ENCODE measurements at places on chromosomes 6 and 20.

DNA sequence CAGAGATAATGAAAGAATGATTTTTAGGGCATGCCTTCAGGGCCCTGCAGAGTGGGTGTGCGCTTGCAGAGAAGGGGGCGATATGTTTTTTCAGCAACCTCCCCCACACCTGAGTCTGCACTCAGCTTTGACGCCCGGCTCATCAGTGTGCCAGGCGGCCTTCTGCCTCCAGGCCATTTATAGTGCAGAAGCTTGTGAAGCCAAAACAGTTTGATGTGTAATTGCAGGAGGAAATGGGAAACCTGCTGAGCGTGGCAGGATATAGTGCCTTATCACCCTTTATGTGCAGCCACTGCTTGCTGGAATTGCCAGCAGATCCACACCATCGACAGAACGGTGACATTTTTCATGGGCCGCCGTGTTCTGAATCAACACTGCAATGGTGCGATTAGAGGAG lies 178.2 kb downstream of the CDH4 start:
- no peak overlapping the region for H3K4me3 ChIP-seq
- no peaks in the 10 kb centered on the region for H3K27me3 ChIP-seq
- no peaks in the 10 kb centered on the region for H3K36me3 ChIP-seq
- H3K4me1 ChIP-seq, result no peaks in the 10 kb centered on the region
- DNase-seq, result no peak
- H3K27ac ChIP-seq, result no peak overlapping the region

DNA sequence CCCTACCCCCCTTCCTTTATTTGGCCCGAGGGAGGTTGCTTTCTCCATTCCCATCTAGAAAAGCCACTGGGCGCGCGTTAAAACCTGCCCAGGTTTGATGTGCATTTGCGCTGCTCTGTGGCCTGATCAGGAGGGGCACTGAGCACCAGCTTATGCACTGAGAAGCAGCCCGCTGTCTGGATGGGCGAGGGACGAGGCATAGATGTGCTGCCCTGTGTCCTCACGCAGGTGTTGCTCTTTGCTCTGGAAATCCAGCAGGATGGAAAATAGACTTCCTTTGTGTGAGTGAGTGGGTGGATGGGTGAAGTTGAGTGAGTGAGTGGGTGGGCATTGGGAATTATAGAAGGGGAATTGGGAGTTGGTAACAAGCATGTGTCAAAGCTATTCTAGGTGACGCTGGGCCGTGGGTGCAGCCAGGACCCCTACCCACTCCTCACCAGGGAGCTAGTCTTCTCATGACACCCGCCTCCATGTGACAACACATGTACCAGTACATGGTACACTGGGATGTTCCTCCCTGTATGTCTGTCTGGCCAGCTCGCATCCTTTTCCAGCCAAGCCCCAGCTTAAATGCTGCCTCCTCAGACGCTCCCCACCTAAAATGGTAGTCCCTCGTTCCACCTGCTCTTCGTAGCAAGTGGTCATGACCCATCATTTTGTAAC lies 162.6 kb downstream of the DTNBP1 start:
- no peak overlapping the region for H3K27ac ChIP-seq
- no peak for DNase-seq
- H3K4me3 ChIP-seq, result no peak overlapping the region
- H3K27me3 ChIP-seq, result no peaks in the 10 kb centered on the region
- no peaks in the 10 kb centered on the region for H3K4me1 ChIP-seq

GRCh38 chr6:87791485-87791884 lies 89.5 kb upstream of the AKIRIN2 start:
- no peak for DNase-seq
- no peaks in the 10 kb centered on the region for H3K36me3 ChIP-seq
- H3K27me3 ChIP-seq, result peaks cover 6% of the 10 kb centered on the region
- H3K4me3 ChIP-seq, result no peak overlapping the region
- no peaks in the 10 kb centered on the region for H3K4me1 ChIP-seq
- H3K27ac ChIP-seq, result no peak overlapping the region

DNA sequence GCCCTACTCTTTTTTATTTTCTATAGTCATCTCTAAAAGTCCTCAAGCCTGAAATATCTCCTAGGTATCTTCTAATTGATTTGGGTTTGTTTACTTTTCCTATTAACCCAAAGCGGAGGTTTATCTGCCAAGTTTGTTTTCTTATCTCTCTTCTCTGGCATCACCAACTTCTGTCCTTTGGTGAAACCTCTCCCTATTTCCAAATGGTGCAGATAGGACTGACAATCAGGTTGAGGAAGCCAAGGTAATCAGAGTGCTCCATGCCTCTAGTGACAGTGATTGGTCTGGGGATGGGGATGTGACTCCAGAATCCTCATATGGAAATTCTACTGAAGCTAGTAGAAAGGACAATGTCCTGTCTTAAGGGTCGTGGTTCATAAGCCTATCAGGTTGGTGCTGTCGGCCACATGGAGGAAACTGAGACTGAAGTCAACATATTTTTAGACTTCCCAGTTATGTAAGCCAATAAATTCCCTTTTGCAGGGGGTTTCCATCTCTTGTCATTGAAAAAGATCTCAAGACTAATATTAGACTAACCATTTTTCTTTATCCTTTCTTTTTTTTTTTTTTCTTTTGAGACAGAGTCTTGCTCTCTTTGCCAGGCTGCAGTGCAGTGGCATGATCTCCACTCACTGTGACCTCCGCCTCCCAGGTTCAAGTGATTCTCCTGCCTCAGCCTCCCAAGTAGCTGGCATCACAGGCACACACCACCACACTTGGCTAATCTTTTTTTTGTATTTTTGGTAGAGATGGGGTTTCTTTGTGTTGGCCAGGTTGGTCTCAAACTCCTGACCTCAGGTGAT lies 28.0 kb downstream of the KIF6 start:
- no peak overlapping the region for H3K27ac ChIP-seq
- H3K27me3 ChIP-seq, result no peaks in the 10 kb centered on the region
- no peaks in the 10 kb centered on the region for H3K36me3 ChIP-seq
- no peak for DNase-seq
- no peaks in the 10 kb centered on the region for H3K4me1 ChIP-seq
- H3K4me3 ChIP-seq, result no peak overlapping the region

DNA sequence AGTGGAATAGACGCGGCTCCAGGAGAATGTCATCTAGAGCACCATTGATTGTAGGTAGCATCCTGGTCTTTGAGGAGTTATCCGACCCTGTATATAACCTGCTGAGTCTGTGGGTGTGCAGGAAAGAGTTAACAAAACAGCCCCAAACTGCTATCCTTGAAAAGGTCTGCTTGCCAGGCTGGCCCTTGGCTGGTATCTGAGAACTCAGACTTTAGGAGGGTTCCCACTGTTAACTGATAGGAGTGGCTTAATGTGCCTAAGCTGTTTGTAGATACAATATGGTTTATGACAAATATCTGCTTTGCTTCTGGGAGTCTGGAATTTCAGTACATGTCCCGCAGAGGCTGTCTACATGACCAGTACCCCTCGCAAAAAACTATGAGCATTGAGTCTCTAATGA lies 27.6 kb upstream of the MCUR1 start:
- no peak for DNase-seq
- H3K4me1 ChIP-seq, result no peaks in the 10 kb centered on the region
- no peak overlapping the region for H3K27ac ChIP-seq
- H3K4me3 ChIP-seq, result no peak overlapping the region
- no peaks in the 10 kb centered on the region for H3K36me3 ChIP-seq
- H3K27me3 ChIP-seq, result no peaks in the 10 kb centered on the region

- no peak for DNase-seq
- no peaks in the 10 kb centered on the region for H3K27me3 ChIP-seq
- no peak overlapping the region for H3K4me3 ChIP-seq
- H3K4me1 ChIP-seq, result no peaks in the 10 kb centered on the region
Observed at GRCh38 chr6:83153883-83154521, 39.1 kb downstream of the PGM3 start.

GRCh38 chr6:79778816-79779215 lies 147.7 kb downstream of the SH3BGRL2 start:
- H3K27ac ChIP-seq, result no peak overlapping the region
- peaks cover 13% of the 10 kb centered on the region for H3K27me3 ChIP-seq
- peaks cover 8% of the 10 kb centered on the region for H3K4me1 ChIP-seq
- no peak for DNase-seq
- no peak overlapping the region for H3K4me3 ChIP-seq

- no peaks in the 10 kb centered on the region for H3K27me3 ChIP-seq
- H3K27ac ChIP-seq, result peak overlapping the region; percentile 67
- H3K4me3 ChIP-seq, result no peak overlapping the region
- peaks cover 40% of the 10 kb centered on the region for H3K4me1 ChIP-seq
- peak; percentile 47 for DNase-seq
Observed at GRCh38 chr6:41441598-41442351, 104.4 kb upstream of the FOXP4 start.

- no peak overlapping the region for H3K4me3 ChIP-seq
- H3K27ac ChIP-seq, result peak overlapping the region; percentile 39
- no peaks in the 10 kb centered on the region for H3K36me3 ChIP-seq
- DNase-seq, result peak; percentile 44
- no peaks in the 10 kb centered on the region for H3K27me3 ChIP-seq
Observed at GRCh38 chr6:154267508-154268106, 89.0 kb downstream of the IPCEF1 start.

DNA sequence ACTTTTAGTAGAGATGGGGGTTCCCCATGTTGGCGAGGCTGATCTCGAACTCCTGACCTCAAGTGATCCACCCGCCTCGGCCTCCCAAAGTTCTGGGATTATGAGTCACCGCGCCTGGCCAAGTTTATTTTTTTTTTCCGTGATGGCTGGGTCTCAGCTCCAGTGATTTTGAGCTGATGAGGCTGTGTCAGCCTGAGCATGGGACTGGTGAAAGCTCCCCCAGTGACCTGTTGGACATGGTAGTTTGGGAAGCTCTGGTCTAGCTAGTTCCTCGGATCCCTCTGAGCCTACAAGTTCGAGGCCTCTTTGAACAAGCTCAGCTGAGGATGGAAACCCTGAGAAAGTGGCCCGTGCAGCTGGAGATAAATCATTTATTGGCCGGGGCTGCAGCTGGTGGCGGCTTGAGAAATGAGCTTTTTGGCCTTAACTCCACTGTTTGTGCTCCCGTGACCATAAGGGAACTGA lies 126.8 kb downstream of the SNX5 start:
- no peak overlapping the region for H3K4me3 ChIP-seq
- DNase-seq, result no peak
- H3K4me1 ChIP-seq, result no peaks in the 10 kb centered on the region
- H3K36me3 ChIP-seq, result no peaks in the 10 kb centered on the region
- no peak overlapping the region for H3K27ac ChIP-seq

Measured in DND-41 (cell line).